MV-4-11 (cell line): ENCODE measurements at places on chromosomes 12 and 14.

DNA sequence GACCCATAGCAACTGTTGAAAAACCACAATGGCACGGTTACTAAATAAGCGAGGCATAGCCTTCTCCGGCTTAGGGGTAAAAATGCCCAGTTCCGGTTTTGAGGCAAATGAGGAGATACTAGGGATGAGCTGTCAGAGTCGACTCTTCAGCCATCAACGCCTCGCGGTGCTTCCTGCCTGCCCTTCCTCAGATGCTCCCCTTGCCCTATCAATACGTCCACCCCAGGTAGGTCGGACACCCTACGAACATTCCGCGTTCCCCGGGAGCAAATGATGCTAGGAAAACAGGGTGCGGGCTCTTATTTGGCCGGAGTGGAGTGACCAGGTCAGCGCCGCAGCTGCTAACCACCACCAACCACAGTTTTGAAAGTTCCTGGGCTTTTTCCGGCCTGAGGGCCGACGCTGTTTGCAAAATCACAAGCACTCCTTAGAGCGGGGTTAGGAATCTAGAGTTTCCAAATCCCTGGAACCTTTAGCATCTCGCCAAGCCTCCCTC is 1.2 kb downstream of the SRSF9 start:
- peak; percentile 91 for DNase-seq

DNA sequence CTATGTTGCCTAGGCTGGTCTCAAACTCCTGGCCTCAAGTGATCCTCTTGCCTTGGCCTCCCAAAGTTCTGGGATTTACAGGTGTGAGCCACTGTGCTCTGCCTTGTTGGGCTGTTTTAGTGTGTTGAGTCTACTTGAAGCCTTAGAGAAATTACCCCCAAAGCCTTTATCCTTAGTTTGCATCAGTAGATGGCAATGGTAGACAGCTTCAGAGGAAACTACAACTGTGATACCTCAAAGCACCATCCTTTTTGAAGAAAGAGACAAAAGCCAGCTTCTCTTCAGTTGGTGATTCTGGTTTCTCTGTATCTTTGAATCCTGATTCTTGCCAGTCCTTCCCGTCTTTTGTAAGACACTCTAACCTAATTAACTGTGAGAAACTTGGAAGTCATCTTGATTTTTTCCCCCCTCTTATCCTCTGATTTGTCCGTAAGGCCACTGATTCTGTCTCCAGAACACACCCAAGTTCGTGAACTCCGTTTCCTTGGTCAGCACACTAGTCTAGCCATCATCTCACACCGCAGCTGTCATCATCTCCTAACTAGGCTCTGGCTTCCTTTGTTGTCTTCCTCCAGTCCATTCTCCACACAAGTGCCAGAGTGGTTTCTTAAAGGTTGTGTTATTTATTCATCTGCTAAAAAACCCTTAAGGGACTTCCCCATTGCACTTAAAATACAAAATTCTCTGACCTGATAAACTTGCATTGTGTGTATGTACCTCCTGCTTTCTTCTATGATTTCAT is 20.2 kb downstream of the ATP2A2 start:
- DNase-seq: no peak

DNA sequence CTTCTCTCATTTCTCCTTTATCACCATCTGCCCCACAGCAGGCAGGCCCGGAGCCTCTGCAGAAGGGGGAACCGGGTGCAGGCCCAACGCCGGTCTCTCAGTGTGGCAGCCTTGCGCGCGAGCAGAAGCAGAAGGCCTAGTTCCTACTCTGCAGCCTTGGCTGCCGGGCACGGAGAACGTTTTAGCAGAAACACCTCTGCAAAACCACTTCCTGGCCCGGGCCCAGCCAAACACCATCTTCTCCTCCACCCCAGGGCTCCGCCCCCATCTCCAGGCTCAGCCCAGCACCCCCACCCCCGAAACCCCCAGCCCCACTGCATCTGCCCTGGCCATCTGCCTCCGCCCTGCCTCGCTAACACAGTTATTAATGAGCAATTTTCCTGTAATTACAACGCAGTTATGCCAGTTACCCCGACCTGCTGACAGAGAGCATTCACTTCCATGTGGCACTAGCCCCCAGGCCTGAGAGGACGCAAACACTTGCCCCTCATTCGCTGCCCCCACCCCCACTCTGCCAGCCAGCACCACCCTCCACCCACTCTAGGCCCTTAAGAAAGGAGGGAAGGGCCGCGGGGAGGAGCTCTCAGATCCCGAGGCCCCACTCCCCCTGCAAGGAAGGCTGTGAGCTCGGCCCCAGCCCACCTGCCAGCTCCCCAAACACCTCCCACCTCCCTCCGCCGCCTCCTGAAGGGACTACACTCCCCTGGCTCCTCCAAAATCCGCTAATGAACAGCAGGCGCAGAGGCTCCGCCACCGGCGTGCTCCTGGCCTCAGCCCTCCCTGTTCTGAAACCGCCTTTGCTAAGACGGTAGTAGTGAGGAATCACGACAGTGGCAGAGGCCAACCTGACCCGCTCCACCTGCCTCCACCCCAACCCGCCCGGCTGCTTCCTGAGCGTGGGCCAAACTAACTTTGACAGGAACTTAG is 44.7 kb upstream of the FBRSL1 start:
- DNase-seq: peak; percentile 85

- peak; percentile 29 for DNase-seq
Observed at GRCh38 chr14:98578204-98578603, 693.8 kb downstream of the BCL11B start.

- no peak for DNase-seq
Observed at GRCh38 chr12:1845427-1845826, 25.1 kb downstream of the LRTM2 start.

- no peak for DNase-seq
Observed at GRCh38 chr12:43090981-43091380, 461.0 kb downstream of the ADAMTS20 start.

GRCh38 chr14:21092273-21093011 is 6.0 kb downstream of the ZNF219 start:
- peak; percentile 43 for DNase-seq

- no peak for DNase-seq
Observed at GRCh38 chr12:40469736-40470135, 222.5 kb upstream of the CNTN1 start.

- DNase-seq: no peak
Observed at GRCh38 chr12:49064767-49065152, 4.2 kb upstream of the KMT2D start.

- peak; percentile 61 for DNase-seq
Observed at GRCh38 chr14:23568600-23569331, 1.2 kb upstream of the AP1G2 start.

- no peak for DNase-seq
Observed at GRCh38 chr12:40650038-40650704, 42.1 kb upstream of the CNTN1 start.

DNA sequence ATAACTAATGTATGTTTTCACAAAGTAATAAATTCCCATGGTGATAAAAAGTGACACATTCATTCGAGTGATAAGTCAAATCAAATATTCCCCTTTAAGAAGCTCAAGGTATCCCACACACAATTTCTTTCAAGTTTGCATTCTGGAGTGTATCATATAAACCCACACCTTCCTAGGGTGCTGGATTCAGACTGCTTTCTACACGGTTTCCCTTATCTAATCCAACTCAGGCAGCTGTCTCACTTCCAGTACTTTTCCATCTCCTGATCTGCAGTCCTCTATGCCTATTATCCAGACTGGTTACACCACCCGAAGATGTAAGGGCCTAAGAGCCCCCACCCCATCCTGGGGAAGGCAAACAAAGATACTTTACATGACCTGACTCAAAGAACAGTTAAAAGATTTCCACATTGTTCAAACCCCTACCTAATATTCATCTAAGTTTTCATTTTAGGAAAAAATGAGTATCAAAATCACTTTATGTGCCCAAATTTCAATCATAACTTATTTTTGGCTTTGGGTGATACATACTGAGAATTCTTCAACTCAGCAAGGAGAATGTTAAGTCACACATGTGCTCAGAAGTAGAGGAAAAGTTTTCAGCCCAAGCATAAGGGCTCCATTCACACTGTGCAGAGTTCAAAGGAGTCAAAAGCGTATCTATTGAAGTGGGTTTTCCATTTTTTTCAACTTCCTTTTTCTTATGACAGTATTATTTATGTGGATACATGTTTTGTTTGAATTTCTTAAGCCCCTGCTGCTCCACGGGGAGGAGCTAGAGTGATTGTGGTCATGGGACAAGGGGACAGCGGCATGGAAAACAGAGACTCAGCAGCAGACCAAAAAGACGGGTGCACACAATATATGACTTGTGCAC is 41.8 kb downstream of the CORO1C start:
- peak; percentile 91 for DNase-seq
